GM23338 (cell line): ENCODE measurements at places on chromosomes 6 and 20.

GRCh38 chr6:36290668-36291620 lies 21.1 kb downstream of the PNPLA1 start:
- DNase-seq, result no peak

- peak; percentile 71 for DNase-seq
Measured at GRCh38 chr20:10524034-10524476, 89.0 kb downstream of the SLX4IP start.

GRCh38 chr20:64101731-64102621 lies 5.4 kb downstream of the NPBWR2 start:
- peak; percentile 87 for DNase-seq

- no peak for DNase-seq
Measured at GRCh38 chr20:32588040-32588439, 2.9 kb upstream of the NOL4L start.

- DNase-seq, result no peak
Measured at GRCh38 chr6:13454286-13455221, 32.8 kb downstream of the GFOD1 start.
